ENCODE measurements at places on chromosomes 6 and 20.

DNA sequence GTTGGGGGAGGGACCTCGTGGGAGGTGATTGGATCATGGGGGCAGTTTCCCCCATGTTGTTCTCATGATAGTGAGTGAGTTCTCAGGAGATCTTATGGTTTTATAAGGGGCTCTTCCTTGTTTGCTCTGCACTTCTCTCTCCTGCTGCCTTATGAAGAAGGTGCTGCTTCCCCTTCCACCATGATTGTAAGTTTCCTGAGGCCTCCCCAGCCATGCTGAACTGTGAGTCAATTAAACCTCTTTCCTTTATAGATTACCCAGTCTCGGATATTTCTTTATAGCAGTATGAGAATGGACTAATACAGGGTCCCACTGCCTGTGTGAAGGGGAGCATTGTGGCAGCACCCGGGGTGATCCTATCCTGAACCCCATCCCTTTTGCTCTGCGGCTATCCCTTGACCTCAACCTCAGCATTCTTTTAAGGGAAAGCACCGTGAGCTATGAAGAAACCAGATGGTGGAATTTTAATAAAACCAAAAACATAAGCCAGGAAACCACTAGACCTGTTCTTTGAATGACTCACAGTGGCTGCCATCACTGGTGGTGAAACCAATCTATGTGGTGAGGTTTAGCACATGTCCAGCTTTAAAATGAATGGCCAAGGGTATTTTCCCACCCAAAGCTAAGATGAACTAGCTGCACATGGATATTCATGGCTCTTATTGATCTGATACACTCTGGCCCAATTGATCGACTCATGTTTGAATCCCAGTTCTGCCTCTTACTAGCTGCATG, 62.2 kb downstream of the ZDHHC14 start:
- DNase-seq: no peak

GRCh38 chr6:11637266-11637665, 99.7 kb downstream of the TMEM170B start:
- DNase-seq: no peak

GRCh38 chr20:58054780-58055373, 173.6 kb downstream of the ANKRD60 start:
- DNase-seq: peak; percentile 82

DNA sequence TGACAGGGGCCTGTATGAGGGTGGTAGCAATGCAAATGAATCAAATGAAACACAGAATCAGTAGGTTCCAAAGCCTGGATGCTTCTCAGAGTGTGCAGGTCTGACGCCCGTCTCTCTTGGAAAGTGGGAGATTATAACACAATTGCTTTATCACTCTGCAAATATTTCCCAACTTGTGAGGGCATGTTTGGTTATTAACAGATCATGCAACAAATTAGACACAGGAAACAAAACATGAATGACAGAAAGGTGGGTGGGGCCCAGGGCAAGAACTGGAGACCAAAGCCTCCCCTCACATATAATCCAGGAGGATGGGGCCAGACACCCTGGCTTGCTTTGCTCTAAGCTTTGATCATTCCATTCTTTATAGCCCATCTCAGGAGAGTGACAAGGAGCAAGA, 108.6 kb upstream of the MRPS10 start:
- DNase-seq: no peak

GRCh38 chr20:61666471-61666832, 399.2 kb downstream of the TAF4 start:
- DNase-seq: no peak
